ENCODE measurements at places on chromosomes 6 and 20. TPM values are rescaled to one million over a fixed set of nuclear protein-coding genes. Genes with fewer than 3 reads are reported as not detected.

The PEDS1 gene
- 31.4 TPM for polyA plus RNA-seq

The NR2E1 gene
- 0.07 TPM for polyA plus RNA-seq

The SAMD3 gene
- 1.7 TPM for polyA plus RNA-seq

The KLHDC3 gene
- polyA plus RNA-seq = 98.4 TPM

The CLVS2 gene
- polyA plus RNA-seq = 0.25 TPM

The SLCO4A1 gene
- polyA plus RNA-seq = 0.59 TPM

The MOG gene
- polyA plus RNA-seq = not detected

The PRDM13 gene
- not detected for polyA plus RNA-seq

The RSPO4 gene
- 3.6 TPM for polyA plus RNA-seq

The ULBP3 gene
- polyA plus RNA-seq = 13.0 TPM

The ULBP2 gene
- polyA plus RNA-seq = 2.2 TPM

The GHRH gene
- not detected for polyA plus RNA-seq

The OR2B6 gene
- polyA plus RNA-seq = 0.30 TPM

The OPRL1 gene
- 2.3 TPM for polyA plus RNA-seq

The SLC26A8 gene
- 0.53 TPM for polyA plus RNA-seq

The PNLDC1 gene
- 0.50 TPM for polyA plus RNA-seq

The C20orf204 gene
- 1.2 TPM for polyA plus RNA-seq

The MICB gene
- 1.0 TPM for polyA plus RNA-seq

The SLC52A3 gene
- polyA plus RNA-seq = 0.61 TPM

The PPP1R16B gene
- 7.1 TPM for polyA plus RNA-seq

The SIGLEC1 gene
- polyA plus RNA-seq = 2.6 TPM

The CLPSL1 gene
- polyA plus RNA-seq = not detected

The ANGPT4 gene
- polyA plus RNA-seq = 0.08 TPM

The BANF2 gene
- polyA plus RNA-seq = not detected

The GRIK2 gene
- polyA plus RNA-seq = 0.56 TPM

The GATA5 gene
- 44.2 TPM for polyA plus RNA-seq

The MAK gene
- 3.3 TPM for polyA plus RNA-seq

The BCAS4 gene
- polyA plus RNA-seq = 6.9 TPM

The SNAP91 gene
- polyA plus RNA-seq = 1.5 TPM

The C20orf173 gene
- not detected for polyA plus RNA-seq

The CD83 gene
- polyA plus RNA-seq = 21.8 TPM

The APOBEC2 gene
- polyA plus RNA-seq = 1.3 TPM

The HDGFL1 gene
- not detected for polyA plus RNA-seq

The SLC22A23 gene
- 19.8 TPM for polyA plus RNA-seq

The FITM2 gene
- 8.0 TPM for polyA plus RNA-seq

The RNGTT gene
- polyA plus RNA-seq = 15.6 TPM

The CGA gene
- not detected for polyA plus RNA-seq

The C20orf144 gene
- 0.45 TPM for polyA plus RNA-seq

The COL11A2 gene
- 3.1 TPM for polyA plus RNA-seq

The PERP gene
- 25.3 TPM for polyA plus RNA-seq

The PPP2R5D gene
- 62.5 TPM for polyA plus RNA-seq

The BAG2 gene
- 7.1 TPM for polyA plus RNA-seq

The SPDEF gene
- 1.5 TPM for polyA plus RNA-seq

The TNFRSF6B gene
- polyA plus RNA-seq = 2.2 TPM

The PPARD gene
- 25.4 TPM for polyA plus RNA-seq

The TMEM74B gene
- 10.4 TPM for polyA plus RNA-seq

The RIN2 gene
- polyA plus RNA-seq = 34.8 TPM

The SHLD1 gene
- polyA plus RNA-seq = 7.9 TPM

The DEFB125 gene
- polyA plus RNA-seq = not detected

The MAFB gene
- 11.2 TPM for polyA plus RNA-seq

The DST gene
- polyA plus RNA-seq = 453 TPM

The TCP11 gene
- 0.67 TPM for polyA plus RNA-seq

The GMDS gene
- 23.8 TPM for polyA plus RNA-seq

The RIPOR2 gene
- 6.3 TPM for polyA plus RNA-seq

Data from left lung (tissue), 14 donors.